ENCODE measurements at places on chromosomes 5 and 9.

- H3K4me1 ChIP-seq, result peaks cover 28% of the 10 kb centered on the region
- peak overlapping the region; percentile 96 for H3K27ac ChIP-seq
- H3K4me3 ChIP-seq, result peak overlapping the region; percentile 79
- no peak for DNase-seq
- no peaks in the 10 kb centered on the region for H3K36me3 ChIP-seq
Observed at GRCh38 chr5:79613549-79613948, 1.3 kb downstream of the TENT2 start.

- no peak for DNase-seq
- no peak overlapping the region for H3K27ac ChIP-seq
- no peaks in the 10 kb centered on the region for H3K36me3 ChIP-seq
- H3K4me3 ChIP-seq, result no peak overlapping the region
- H3K4me1 ChIP-seq, result no peaks in the 10 kb centered on the region
Observed at GRCh38 chr9:21862871-21863270, 60.4 kb downstream of the MTAP start.

DNA sequence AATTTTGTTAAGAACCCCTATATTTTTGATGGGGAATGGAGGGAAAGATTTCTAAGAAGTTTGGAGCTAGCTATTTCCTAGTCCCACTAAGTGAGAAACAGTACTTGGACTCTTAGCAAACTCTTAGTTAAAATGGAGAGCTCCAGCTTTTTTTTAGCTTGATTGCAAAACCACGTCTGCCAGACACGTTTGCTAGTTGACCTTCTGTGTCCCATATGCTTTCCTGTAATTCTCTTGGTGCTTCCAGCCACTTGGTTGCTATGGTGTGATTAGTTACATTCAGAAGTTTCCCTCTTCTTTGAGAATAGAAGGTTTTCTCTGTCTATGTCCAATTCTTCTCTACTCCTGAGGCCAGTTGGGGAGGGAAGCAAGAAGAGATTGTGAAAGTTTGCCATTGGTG is 417.0 kb upstream of the TLE4 start:
- H3K27me3 ChIP-seq, result no peaks in the 10 kb centered on the region
- H3K27ac ChIP-seq, result no peak overlapping the region
- H3K4me3 ChIP-seq, result no peak overlapping the region
- H3K4me1 ChIP-seq, result no peaks in the 10 kb centered on the region
- H3K36me3 ChIP-seq, result no peaks in the 10 kb centered on the region
- DNase-seq, result no peak

DNA sequence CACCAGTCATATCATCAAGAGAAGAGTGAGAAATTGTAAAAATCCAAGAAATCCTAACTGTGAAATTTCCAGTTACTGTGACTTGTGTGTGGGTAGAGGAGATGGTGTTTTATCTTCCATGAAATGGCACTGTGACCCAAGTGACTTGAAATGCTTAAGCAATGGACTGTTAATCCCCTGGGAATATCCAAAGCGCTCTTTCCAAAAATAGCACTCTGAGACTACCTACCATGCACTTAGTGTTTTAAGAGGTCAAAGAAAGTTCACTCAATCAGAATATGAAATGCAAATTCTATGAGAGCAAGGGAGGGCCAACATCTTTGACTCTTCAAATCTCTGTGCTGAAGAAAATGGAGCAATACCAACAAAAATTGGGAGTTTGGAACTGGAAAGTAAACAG is 244.0 kb downstream of the GABRB2 start:
- no peaks in the 10 kb centered on the region for H3K36me3 ChIP-seq
- H3K27me3 ChIP-seq, result no peaks in the 10 kb centered on the region
- H3K4me1 ChIP-seq, result no peaks in the 10 kb centered on the region
- DNase-seq, result no peak
- no peak overlapping the region for H3K27ac ChIP-seq

GRCh38 chr5:88826646-88827585 is 56.1 kb downstream of the MEF2C start:
- peak overlapping the region; percentile 67 for H3K27ac ChIP-seq
- no peak for DNase-seq
- no peaks in the 10 kb centered on the region for H3K36me3 ChIP-seq
- H3K27me3 ChIP-seq, result no peaks in the 10 kb centered on the region
- H3K4me1 ChIP-seq, result peaks cover 61% of the 10 kb centered on the region
- no peak overlapping the region for H3K4me3 ChIP-seq

DNA sequence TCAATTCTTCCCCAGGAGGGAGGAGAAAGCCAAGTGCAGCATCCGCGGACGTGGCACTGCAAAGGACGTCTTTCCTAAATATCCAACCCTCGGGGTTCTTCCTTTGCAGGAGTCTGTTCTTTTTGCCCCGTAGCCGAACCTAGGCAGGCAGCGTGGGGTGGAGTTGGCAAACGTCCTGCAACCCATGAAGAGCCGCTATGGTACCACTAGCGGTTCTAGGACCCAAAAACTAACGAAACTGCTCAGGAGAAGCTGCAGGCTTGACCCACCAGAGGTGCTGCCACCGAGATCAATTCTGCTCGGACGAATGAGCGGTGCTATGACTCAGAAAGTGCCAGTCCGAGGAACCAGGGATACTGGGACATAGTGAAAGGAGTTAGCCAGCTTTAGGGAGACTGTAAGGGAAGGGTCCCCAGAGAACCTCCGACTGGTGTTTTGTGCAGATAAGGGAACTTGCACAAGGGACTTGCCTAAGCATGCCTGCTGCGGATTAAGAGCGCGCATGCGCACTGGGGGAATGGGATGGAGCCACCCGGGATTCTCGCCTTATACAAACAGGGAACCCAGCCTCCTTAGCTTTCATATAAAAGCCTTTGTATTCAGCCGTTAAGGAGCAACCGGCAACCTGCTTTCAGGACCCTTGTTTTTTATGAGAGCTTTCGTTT is 32.7 kb downstream of the ANXA2R start:
- H3K27ac ChIP-seq, result peak overlapping the region; percentile 95
- no peaks in the 10 kb centered on the region for H3K36me3 ChIP-seq
- H3K4me3 ChIP-seq, result peak overlapping the region; percentile 22
- H3K4me1 ChIP-seq, result peaks cover 25% of the 10 kb centered on the region
- peak; percentile 89 for DNase-seq

DNA sequence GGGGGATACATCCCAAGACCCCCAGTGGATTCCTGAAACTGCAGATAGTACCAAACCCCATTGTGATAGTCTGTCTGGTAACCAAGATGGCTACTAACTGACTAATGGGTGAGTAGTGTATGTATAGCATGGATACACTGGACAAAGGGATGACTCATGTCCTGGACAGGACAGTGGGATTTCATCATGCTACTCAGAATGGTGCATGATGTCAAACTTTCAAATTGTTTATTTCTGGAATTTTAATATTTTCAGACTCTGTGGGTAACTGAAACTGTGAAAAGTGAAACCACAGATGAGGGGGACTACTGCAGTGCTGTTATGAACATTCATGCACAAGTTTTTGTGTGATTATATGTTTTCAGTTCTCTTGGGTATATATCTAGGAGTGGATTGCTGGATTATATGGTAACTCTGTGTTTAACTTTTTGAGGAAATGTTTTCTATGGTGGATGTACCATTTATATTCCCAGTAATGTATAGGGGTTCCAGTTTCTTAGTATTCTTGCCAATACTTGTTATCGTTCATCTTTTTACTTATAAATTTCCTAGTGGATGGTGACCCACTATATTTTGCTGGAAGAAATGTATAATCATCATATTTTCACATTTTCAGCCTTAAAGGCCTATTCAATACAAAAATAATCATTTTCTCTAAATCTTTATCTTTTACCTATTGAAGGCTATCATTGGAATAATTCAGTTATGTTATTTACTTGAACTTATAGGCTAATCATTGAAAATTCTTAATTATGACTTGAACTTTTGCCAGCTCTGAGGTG is 140.9 kb downstream of the NR3C1 start:
- DNase-seq, result no peak
- H3K4me3 ChIP-seq, result no peak overlapping the region
- no peaks in the 10 kb centered on the region for H3K36me3 ChIP-seq
- H3K27ac ChIP-seq, result no peak overlapping the region
- H3K27me3 ChIP-seq, result no peaks in the 10 kb centered on the region

- H3K4me1 ChIP-seq, result peaks cover 11% of the 10 kb centered on the region
- H3K4me3 ChIP-seq, result no peak overlapping the region
- H3K27ac ChIP-seq, result no peak overlapping the region
- DNase-seq, result no peak
- peaks cover 17% of the 10 kb centered on the region for H3K27me3 ChIP-seq
- H3K36me3 ChIP-seq, result no peaks in the 10 kb centered on the region
Observed at GRCh38 chr5:136028090-136028489, 698 bp upstream of the TGFBI start.

DNA sequence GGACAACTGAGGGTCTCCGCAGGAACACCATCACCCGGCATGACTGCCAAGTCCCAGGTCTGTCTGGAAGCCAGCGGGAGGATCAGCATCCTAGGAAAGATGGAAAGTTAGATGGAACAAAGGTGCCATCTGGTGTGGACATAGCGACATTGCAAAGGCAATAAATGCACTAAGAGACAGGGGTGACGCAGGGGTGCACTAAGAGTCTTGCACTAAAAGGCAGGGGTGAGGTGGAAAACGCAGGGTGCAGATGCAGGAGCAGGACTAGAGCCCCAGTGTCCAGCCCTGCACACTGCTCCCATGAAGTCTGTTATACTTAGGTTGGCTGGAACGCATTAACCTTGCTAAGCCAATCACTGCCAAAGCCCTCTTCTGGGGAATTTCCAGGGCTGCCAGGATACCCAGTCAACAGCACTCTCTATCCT is 15.5 kb downstream of the ATOX1 start:
- no peak overlapping the region for H3K27ac ChIP-seq
- no peaks in the 10 kb centered on the region for H3K36me3 ChIP-seq

GRCh38 chr5:163730206-163730756 is 224.9 kb downstream of the MAT2B start:
- no peak overlapping the region for H3K27ac ChIP-seq
- no peaks in the 10 kb centered on the region for H3K36me3 ChIP-seq
- H3K27me3 ChIP-seq, result no peaks in the 10 kb centered on the region

DNA sequence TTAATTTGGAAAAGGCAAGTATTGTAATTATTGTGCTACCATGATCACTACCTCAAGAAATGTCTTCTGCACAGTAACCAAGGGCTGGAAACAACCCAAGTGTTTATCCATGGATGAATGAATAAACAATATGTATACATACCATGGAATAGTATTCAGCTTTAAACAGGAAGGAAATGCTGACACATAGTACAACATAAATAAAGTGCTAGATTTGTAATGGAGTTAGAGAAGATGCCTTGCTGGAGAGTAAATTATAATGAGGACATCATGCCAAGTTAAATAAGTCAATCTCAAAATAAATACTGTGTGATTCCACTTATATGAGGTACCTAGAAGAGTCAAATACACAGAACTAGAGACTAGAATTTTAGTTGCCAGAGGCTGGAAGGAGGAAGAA is 160.0 kb downstream of the CCDC192 start:
- H3K4me1 ChIP-seq, result no peaks in the 10 kb centered on the region
- DNase-seq, result no peak
- no peaks in the 10 kb centered on the region for H3K36me3 ChIP-seq

GRCh38 chr5:9104571-9105339 is 441.1 kb downstream of the SEMA5A start:
- H3K27ac ChIP-seq, result no peak overlapping the region
- no peak overlapping the region for H3K4me3 ChIP-seq
- no peaks in the 10 kb centered on the region for H3K27me3 ChIP-seq
- H3K4me1 ChIP-seq, result no peaks in the 10 kb centered on the region
- no peaks in the 10 kb centered on the region for H3K36me3 ChIP-seq

GRCh38 chr5:72204946-72205345 is 97.7 kb downstream of the MAP1B start:
- H3K27me3 ChIP-seq, result no peaks in the 10 kb centered on the region
- H3K27ac ChIP-seq, result no peak overlapping the region
- no peaks in the 10 kb centered on the region for H3K4me1 ChIP-seq
- no peaks in the 10 kb centered on the region for H3K36me3 ChIP-seq
- no peak overlapping the region for H3K4me3 ChIP-seq

DNA sequence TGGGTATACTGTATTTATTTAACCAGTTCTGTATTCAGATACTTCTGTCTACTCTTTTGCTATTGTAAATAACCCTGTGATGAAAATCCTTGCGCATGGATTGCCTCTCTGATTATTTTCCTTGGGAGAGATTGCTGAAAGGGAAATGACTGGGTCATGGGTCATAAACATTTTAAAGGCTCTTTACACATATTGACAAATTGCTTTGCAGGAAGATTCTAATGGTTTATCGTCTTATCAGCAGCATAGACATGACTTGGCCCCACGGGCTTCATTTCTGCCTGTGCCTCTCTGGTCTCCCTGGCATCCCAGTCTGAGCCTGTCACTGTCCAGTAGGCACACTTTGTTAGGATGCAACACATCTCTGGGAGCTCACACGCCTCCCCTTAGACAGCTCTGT is 52.3 kb downstream of the RGS3 start:
- H3K4me1 ChIP-seq, result peaks cover 4% of the 10 kb centered on the region
- no peak overlapping the region for H3K4me3 ChIP-seq
- no peak overlapping the region for H3K27ac ChIP-seq
- no peaks in the 10 kb centered on the region for H3K36me3 ChIP-seq

GRCh38 chr9:37290366-37290939 is 132.0 kb upstream of the GRHPR start:
- H3K27ac ChIP-seq, result no peak overlapping the region
- no peaks in the 10 kb centered on the region for H3K36me3 ChIP-seq
- no peak for DNase-seq
- no peaks in the 10 kb centered on the region for H3K27me3 ChIP-seq

DNA sequence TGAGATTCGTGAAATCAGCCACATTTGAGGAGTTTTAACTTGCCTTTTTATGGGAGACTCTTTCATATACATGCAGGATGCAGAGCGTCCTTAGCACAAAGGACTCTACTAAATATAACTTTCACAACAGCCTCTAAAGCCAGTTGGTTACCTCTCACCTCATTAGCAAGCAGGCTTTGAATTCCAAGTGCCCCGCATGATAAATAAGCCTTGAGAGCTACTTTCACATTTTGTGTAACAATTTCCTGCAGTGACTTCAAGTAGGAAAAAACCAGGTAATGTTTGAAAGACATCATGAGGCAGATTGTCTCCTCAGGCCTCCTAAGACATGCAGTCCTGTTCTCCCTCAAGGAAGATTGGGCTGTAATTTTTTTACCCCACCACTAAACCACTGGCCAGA is 50.5 kb downstream of the RALGPS1 start:
- H3K27me3 ChIP-seq, result no peaks in the 10 kb centered on the region
- DNase-seq, result no peak
- H3K36me3 ChIP-seq, result no peaks in the 10 kb centered on the region

DNA sequence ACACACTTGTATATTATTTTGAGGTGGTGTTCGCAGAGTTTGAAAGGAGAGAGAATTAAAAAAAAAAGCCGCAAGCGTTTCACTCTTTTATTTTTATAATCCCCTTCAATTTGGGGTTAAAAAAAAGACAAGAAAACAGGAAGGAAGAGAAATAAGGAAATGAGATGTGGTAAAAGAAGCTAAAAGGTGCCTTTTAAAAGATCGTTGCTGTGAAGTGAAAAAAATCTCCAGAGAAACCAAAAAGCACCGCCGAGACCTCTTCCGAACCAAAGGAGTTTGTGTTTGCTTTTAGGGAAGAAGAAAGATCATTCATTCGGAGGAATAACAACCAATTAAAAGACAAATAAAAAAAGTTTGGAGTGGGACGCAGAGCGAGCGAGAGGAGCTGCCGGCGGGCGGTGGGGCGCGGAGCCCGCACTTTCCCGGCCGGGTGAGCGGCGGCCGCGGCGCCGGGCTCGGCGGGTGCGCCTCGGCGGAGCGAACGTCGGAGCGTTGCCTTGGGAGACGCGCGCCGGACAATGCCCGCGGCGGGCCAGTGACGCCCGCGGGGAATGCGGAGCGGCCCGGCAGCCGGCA is 355 bp downstream of the TLE4 start:
- H3K27me3 ChIP-seq, result peaks cover 8% of the 10 kb centered on the region
- H3K36me3 ChIP-seq, result no peaks in the 10 kb centered on the region
- no peak for DNase-seq
- peaks cover 50% of the 10 kb centered on the region for H3K4me1 ChIP-seq
- H3K27ac ChIP-seq, result peak overlapping the region; percentile 99
- peak overlapping the region; percentile 92 for H3K4me3 ChIP-seq

Measured in left lung (tissue), 14 donors.